Karpas-422 (cell line): ENCODE measurements at places on chromosomes 6 and 20.
A peak's percentile ranks its signal among the peaks of the same experiment; 100 is the strongest.

- DNase-seq = no peak
- H3K4me1 ChIP-seq = peaks cover 8% of the 10 kb centered on the region
- H3K4me3 ChIP-seq = no peak overlapping the region
- no peak overlapping the region for H3K27ac ChIP-seq
- H3K27me3 ChIP-seq = no peaks in the 10 kb centered on the region
- no peaks in the 10 kb centered on the region for H3K36me3 ChIP-seq
These were observed 27.9 kb downstream of the B4GALT5 start for GRCh38 chr20:49685809-49686208.

DNA sequence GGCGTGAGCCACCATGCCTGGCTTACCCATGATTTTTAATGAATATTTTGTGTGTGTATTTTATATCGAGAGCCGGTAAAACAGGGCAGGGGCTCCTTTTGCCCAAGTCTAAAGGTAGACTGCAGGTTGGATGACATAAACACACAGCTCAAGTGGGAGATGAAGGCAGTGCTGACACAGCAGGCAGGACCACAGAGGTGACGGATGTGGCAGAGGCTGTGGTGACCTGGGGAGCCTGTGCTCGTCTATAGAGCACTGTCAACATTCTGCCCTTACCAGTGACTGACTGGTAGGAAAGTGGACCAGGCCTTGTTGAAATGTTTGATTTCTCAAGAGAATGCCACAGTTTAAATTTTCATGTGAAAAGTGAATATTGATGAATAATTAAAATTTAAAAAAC is 137.5 kb downstream of the ZFP64 start:
- H3K4me3 ChIP-seq = no peak overlapping the region
- H3K4me1 ChIP-seq = no peaks in the 10 kb centered on the region
- H3K27ac ChIP-seq = no peak overlapping the region
- no peaks in the 10 kb centered on the region for H3K36me3 ChIP-seq
- no peaks in the 10 kb centered on the region for H3K27me3 ChIP-seq
- no peak for DNase-seq

DNA sequence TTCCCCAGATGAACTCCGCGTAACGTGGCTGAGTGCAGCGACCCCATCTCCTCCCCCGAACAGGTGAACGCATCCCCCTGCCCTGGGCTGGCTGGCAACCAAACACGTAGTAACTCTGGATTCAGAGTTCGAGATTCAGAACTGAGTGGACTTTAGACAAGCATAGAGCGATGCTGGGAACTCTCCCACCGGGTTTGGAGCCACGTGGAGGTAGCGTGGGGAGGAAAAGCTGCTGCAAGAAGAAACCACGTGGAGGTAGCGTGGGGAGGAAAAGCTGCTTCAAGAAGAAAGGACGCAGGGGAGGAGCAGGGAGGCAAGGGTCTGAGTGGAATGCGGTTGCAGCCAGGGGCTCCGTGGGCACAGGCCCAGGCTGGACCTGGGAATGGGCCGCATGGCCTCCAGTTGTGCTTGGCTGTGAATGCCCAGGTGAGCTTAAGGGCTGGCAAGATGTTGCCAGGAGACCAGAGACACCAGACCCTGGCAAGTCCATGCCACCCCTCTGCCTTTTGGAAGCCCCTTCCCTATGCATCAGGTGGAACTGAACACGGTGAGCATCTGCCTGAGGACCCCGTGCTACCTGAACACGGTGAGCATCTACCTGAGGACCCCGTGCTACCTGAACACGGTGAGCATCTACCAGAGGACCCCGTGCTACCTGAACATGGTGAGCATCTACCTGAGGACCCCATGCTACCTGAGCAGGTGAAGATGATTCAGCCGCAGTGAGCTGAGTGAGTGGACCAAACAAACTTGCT is 118.0 kb upstream of the FRMD1 start:
- DNase-seq = no peak
- no peak overlapping the region for H3K27ac ChIP-seq
- H3K36me3 ChIP-seq = no peaks in the 10 kb centered on the region
- H3K27me3 ChIP-seq = no peaks in the 10 kb centered on the region
- no peaks in the 10 kb centered on the region for H3K4me1 ChIP-seq
- no peak overlapping the region for H3K4me3 ChIP-seq

DNA sequence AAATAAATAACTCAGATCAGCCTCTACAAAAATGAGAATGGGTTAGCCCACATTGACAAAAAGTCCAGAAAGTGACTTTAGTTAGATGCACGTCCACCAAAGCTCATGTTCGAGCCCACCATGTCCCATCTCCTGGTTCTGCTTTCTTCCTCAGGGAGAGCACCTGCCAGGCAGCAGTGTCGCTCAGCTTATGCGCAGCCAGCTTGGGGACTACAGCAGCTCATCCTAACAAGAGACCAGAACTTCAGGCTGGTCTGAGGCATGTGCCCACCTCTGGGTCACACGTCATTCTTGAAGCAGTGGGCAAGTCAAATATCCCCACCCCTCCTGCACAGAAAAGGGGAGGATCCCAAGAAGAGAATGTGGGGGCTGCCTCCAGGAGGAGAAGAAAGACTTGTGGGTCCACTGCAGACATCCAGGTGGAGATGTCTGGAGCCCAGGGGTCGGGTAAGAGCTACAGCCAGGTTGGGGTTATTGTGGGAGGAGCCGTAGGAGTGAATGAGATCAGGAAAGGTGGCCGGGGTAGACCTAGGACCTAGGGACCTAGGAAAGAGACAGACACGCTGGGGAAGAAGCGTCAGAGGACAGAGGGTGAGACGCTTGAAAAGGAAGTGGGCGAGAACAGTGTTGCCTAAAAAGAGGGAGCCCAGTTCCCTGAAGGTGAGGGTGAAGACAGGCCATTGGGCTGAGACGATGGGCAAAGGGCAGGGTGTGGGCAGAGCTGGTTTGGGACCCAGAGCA is 52.5 kb downstream of the SSR1 start:
- peak overlapping the region; percentile 45; the same call in 1 of the 2 replicates for H3K4me3 ChIP-seq
- H3K4me1 ChIP-seq = peaks cover 7% of the 10 kb centered on the region; the same call in 1 of the 2 replicates
- no peaks in the 10 kb centered on the region for H3K36me3 ChIP-seq

- peak; percentile 52 for DNase-seq
- no peaks in the 10 kb centered on the region for H3K27me3 ChIP-seq
- peak overlapping the region; percentile 89 for H3K4me3 ChIP-seq
- H3K27ac ChIP-seq = 0 out of 2 replicates have a peak overlapping the region, but pooled peaks have one; percentile 3
These were observed 665 bp downstream of the FASTKD5 start for GRCh38 chr20:3158968-3159431.

- no peaks in the 10 kb centered on the region for H3K36me3 ChIP-seq
- no peak overlapping the region for H3K27ac ChIP-seq
- no peaks in the 10 kb centered on the region for H3K4me1 ChIP-seq
- DNase-seq = no peak
These were observed 4.8 kb downstream of the BCAS1 start for GRCh38 chr20:54065601-54066038.

- no peaks in the 10 kb centered on the region for H3K27me3 ChIP-seq
- H3K27ac ChIP-seq = no peak overlapping the region
- DNase-seq = no peak
These were observed 1066.1 kb downstream of the KIF16B start for GRCh38 chr20:15507151-15507550.

DNA sequence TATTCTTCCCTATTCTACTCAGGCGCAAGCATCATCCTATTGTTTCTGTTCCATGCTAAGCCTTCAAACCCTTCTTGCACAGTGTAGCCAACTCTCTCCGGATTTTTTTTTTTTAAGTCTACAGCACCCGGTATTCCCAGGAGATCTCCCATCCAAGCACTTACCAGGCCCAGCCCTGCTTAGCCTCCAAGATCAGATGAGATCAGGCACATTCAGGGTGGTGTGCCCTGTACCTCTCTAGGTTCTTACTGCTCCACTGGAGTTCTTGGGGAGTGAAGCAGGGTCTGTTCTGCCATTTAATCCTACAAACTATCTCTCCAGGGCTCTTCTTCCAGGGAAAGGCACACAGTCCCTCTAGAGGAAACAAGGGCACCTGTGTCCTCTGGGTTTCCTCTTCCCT is 14.9 kb upstream of the NUP153 start:
- H3K27ac ChIP-seq = no peak overlapping the region
- H3K27me3 ChIP-seq = no peaks in the 10 kb centered on the region
- no peak overlapping the region for H3K4me3 ChIP-seq

GRCh38 chr6:134177236-134177635 is 124.8 kb upstream of the SLC2A12 start:
- H3K36me3 ChIP-seq = no peaks in the 10 kb centered on the region
- no peak overlapping the region for H3K4me3 ChIP-seq
- no peak for DNase-seq
- H3K4me1 ChIP-seq = peaks cover 30% of the 10 kb centered on the region

- no peak overlapping the region for H3K4me3 ChIP-seq
- H3K27me3 ChIP-seq = no peaks in the 10 kb centered on the region
- H3K4me1 ChIP-seq = peaks cover 6% of the 10 kb centered on the region; the same call in 1 of the 2 replicates
- H3K27ac ChIP-seq = no peak overlapping the region
- no peak for DNase-seq
- H3K36me3 ChIP-seq = no peaks in the 10 kb centered on the region
These were observed 176.3 kb downstream of the KCNQ5 start for GRCh38 chr6:72798196-72798595.

DNA sequence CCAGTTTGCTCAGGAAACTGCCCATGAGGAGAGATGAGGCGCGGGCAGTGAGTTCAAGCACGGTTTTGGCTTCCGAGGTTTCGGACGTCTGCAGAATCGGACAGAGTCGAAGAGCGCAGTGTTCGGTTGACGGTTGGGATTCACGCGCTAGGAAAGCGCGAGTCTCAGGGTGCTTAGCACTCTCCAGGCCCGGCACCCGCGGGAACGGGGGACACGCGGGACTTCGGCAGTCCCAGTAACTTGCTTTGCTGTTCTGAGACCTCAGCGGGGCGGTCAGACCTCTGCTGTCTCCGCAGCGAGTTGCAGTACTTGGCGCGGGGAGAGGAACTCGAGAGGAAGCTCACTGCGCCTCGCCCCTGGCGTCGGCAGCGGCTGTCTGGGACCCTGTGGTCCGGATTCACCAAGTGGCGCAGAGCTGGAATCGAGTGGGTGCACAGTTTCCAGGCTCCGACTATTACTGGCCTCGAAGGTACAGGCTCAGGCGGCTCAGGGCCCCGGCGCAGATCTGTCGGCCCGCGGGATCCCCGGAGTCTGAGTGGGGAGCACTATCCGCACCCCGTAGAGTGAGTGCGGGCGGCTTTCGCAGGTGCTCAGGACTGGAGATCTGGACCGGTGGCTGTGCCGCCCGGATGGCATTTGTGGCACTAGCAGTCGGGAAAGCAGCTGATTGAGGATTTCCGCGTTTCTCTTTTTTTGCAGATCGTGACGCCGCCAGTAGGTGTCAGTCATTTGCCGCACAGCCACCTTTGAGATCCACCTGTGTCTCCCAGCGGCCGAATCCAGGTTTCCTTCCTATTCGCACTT is at the start of gene POM121L2:
TSS of gene POM121L2 (minus strand) at position 128 of the 804 bp plus-strand sequence. CDS start at position 25, 103 bp downstream.
- no peaks in the 10 kb centered on the region for H3K36me3 ChIP-seq
- H3K27me3 ChIP-seq = no peaks in the 10 kb centered on the region
- peaks cover 2% of the 10 kb centered on the region; the same call in 1 of the 2 replicates for H3K4me1 ChIP-seq
- peak; percentile 75 for DNase-seq

GRCh38 chr20:38004416-38004815 is 28.8 kb downstream of the TTI1 start:
- peaks cover 13% of the 10 kb centered on the region for H3K4me1 ChIP-seq
- H3K36me3 ChIP-seq = peaks cover 24% of the 10 kb centered on the region
- DNase-seq = no peak
- no peak overlapping the region for H3K4me3 ChIP-seq
- H3K27ac ChIP-seq = no peak overlapping the region

GRCh38 chr20:52399352-52399751 is 207.8 kb upstream of the ZFP64 start:
- DNase-seq = no peak
- no peaks in the 10 kb centered on the region for H3K4me1 ChIP-seq
- H3K36me3 ChIP-seq = no peaks in the 10 kb centered on the region
- H3K27me3 ChIP-seq = no peaks in the 10 kb centered on the region
- no peak overlapping the region for H3K27ac ChIP-seq

GRCh38 chr6:4942673-4943009 is 61.2 kb downstream of the RPP40 start:
- H3K36me3 ChIP-seq = no peaks in the 10 kb centered on the region
- DNase-seq = no peak
- H3K4me1 ChIP-seq = no peaks in the 10 kb centered on the region
- no peaks in the 10 kb centered on the region for H3K27me3 ChIP-seq
- H3K4me3 ChIP-seq = no peak overlapping the region
- H3K27ac ChIP-seq = no peak overlapping the region

GRCh38 chr6:99668036-99668705 is 61.5 kb downstream of the PRDM13 start:
- DNase-seq = no peak
- H3K27ac ChIP-seq = no peak overlapping the region
- H3K27me3 ChIP-seq = no peaks in the 10 kb centered on the region
- H3K4me3 ChIP-seq = no peak overlapping the region

- no peak for DNase-seq
- no peak overlapping the region for H3K4me3 ChIP-seq
- no peaks in the 10 kb centered on the region for H3K36me3 ChIP-seq
- no peaks in the 10 kb centered on the region for H3K4me1 ChIP-seq
- no peak overlapping the region for H3K27ac ChIP-seq
These were observed 187.0 kb downstream of the PDE7B start for GRCh38 chr6:136038531-136038930.

GRCh38 chr20:52801628-52802006 is 170.5 kb upstream of the TSHZ2 start:
- no peaks in the 10 kb centered on the region for H3K27me3 ChIP-seq
- DNase-seq = no peak
- H3K4me1 ChIP-seq = no peaks in the 10 kb centered on the region
- no peaks in the 10 kb centered on the region for H3K36me3 ChIP-seq
- H3K27ac ChIP-seq = no peak overlapping the region

DNA sequence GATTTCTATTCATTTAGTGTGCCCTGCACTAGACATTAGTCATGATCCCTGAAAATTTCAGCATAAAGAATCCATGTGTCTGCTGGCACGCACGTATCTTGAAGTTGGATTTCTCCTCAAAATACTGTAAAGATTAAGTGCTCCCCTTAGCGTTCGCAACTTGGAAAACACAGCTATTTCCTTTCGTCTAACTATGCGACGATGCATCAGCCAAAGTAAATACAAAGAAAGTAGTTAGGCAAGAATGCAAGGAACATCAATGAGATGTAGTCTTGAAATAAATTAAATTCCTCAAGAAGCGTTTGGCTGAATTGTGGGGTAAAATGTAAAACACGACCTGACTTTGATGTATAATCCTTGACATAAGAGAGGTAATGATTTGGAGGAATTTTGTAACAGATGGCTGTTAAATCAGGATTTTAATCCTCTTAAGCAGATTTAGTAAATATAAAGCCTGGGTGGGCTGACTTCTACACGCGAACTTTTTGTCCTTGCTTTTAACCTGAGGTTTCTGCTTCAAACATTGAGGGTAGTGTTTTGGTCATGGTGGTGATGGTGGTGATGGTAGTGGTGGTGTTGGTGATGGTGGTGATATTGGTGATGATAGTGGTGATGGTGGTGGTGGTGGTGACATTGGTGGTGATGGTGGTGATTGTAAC is 88.2 kb downstream of the FOXF2 start:
- H3K4me1 ChIP-seq = peaks cover 7% of the 10 kb centered on the region
- H3K27me3 ChIP-seq = no peaks in the 10 kb centered on the region
- no peak overlapping the region for H3K4me3 ChIP-seq
- no peak overlapping the region for H3K27ac ChIP-seq
- H3K36me3 ChIP-seq = no peaks in the 10 kb centered on the region
